ENCODE measurements at places on chromosomes 11 and 22. TPM values are rescaled to one million over a fixed set of nuclear protein-coding genes. Genes with fewer than 3 reads are reported as not detected.

GRCh38 chr11:46436113-46436512 lies 44.5 kb upstream of the CHRM4 start:
- no peak overlapping the region for H3K27ac ChIP-seq
- H3K4me1 ChIP-seq, result no peaks in the 10 kb centered on the region
- no peak overlapping the region for H3K4me3 ChIP-seq
- no peak for DNase-seq
- no peaks in the 10 kb centered on the region for H3K27me3 ChIP-seq
- H3K36me3 ChIP-seq, result peaks cover 37% of the 10 kb centered on the region

DNA sequence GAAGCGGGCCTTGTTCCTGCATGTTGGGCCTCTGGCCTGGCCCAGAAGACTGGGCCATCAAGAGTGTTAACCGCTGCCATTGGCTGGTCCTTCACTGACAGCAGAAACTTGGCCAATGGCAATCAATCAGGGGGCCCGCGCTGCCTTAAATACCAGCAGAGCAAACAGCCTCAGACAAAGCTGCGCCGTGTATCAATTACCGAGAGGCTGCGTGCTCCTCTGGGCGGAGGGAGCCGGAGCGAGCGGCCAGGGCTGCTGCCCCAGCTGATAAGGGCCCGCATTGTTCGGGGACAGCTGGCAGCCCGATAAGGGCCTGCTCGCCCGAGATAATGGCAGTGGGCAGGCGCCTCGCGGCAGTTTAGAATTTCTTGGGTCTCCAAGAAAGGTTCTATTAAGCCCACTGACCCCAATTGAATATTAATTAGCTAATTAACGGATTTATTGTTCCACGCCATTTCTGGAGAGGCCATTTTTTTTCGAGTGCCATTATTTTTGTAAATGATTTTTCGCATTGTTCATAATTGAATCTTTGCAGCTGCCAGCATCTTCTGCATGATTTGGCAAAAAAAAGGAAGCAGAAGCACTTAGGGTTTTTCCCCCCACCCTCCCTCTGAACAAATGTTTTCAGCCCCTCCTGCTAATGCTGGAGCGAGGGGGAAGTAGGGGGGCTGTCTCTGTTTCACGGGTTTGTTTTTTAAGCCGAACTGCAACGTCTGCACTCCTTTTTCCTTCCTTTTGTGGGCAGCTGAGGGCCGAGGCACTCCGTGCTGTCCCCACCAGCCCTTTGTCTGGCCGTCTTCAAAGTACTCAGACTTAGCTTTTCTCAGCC lies 37.6 kb upstream of the RIC3 start:
- no peaks in the 10 kb centered on the region for H3K27me3 ChIP-seq
- H3K4me3 ChIP-seq, result peak overlapping the region; percentile 41

DNA sequence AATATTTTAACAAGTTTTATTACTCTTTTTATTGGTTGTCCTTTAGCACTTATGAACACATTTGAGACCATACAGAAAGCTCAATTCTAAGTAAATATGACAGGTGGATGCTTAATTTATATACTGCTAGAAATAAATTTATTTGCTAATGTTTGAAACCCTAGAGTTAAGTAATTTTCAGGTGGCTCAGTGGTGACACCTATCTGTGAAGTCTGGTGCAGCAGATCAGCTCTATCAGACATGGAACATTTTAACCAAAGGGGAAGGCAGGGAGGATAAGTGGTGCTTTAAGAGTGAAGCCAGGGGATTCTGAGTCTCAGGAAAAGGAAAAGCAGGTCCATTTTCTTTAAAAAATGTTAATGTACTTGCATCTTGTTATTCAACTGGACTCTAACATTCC lies 175.8 kb downstream of the DSCAML1 start:
- DNase-seq, result no peak
- no peak overlapping the region for H3K27ac ChIP-seq
- no peaks in the 10 kb centered on the region for H3K36me3 ChIP-seq
- no peaks in the 10 kb centered on the region for H3K27me3 ChIP-seq
- H3K4me1 ChIP-seq, result no peaks in the 10 kb centered on the region

DNA sequence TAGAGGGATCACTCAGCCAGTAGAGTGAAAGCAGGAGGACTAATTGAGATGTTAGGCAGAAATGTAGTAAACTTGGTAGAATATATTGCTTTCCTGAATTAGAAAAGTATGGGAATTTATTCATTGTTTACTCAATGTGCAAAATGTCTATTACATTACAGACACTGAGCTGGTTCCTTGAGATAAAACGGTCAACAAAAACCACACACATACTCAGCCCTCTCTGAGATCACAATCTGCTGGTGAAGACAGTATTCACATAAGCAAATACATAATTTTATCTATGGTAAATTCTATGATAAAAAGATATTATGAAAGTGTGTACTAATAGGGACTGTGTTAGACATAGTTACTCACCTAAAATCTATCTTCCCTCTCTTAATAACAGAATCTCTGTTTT lies 833.5 kb downstream of the KCNA4 start:
- H3K27ac ChIP-seq, result no peak overlapping the region
- no peak overlapping the region for H3K4me3 ChIP-seq
- no peak for DNase-seq
- no peaks in the 10 kb centered on the region for H3K4me1 ChIP-seq
- no peaks in the 10 kb centered on the region for H3K27me3 ChIP-seq

The TUBA8 gene
- not detected for total RNA-seq

DNA sequence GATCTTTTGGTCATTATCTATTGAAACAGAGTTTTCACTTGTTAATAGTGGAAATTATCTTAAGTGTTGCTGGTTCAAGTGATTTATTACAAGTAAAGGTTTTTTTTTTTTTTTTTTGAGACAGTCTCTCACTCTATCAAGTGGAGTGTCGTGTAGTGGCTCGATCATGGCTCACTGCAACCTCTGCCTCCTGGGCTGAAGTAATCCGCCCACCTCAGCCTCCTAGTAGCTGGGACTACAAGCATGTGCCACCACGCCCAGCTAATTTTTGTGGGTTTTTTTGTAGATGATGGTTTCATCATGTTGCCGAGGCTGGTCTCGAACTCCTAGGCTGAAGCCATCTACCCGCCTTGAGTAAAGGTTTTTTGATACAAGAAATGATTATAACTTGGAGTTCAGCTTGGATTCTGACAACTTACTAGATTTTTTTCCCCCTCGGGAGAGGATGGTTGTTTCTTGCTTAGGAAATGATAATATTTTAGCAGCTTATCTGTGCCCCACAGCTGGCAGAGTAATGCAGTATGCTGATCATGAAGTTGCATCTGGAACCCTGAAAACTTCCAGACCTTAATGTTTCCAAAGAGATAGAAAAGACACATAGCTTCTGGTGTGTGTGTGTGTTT lies 68.9 kb downstream of the MTMR3 start:
- no peaks in the 10 kb centered on the region for H3K4me1 ChIP-seq
- H3K27me3 ChIP-seq, result no peaks in the 10 kb centered on the region
- no peaks in the 10 kb centered on the region for H3K36me3 ChIP-seq
- DNase-seq, result no peak
- H3K27ac ChIP-seq, result no peak overlapping the region

The SLC15A3 gene
- 27.1 TPM for total RNA-seq
